ENCODE measurements at places on chromosomes 6 and 20. TPM values are rescaled to one million over a fixed set of nuclear protein-coding genes. Genes with fewer than 3 reads are reported as not detected.

DNMT3B gene
- total RNA-seq = 0.82 TPM

MCCD1 gene
- not detected for total RNA-seq

ZC3H12D gene
- 61.9 TPM for total RNA-seq

TRAM2 gene
- 9.9 TPM for total RNA-seq

EYS gene
- total RNA-seq = not detected

OXT gene
- total RNA-seq = 2.2 TPM

TSPO2 gene
- total RNA-seq = not detected

FHL5 gene
- total RNA-seq = not detected

TCP11 gene
- not detected for total RNA-seq

ENPP1 gene
- total RNA-seq = 0.11 TPM

CARMIL1 gene
- 13.3 TPM for total RNA-seq

HTR1E gene
- total RNA-seq = not detected

ALDH5A1 gene
- 18.8 TPM for total RNA-seq

CGAS gene
- total RNA-seq = 5.4 TPM

HMGCLL1 gene
- total RNA-seq = not detected

KIF25 gene
- total RNA-seq = not detected

Data from naive thymus-derived CD8-positive, alpha-beta T cell (primary cell).